Breast epithelium (tissue), 4 donors: ENCODE measurements at places on chromosomes 7 and 10.

GRCh38 chr10:114708717-114709335, 50.8 kb upstream of the ABLIM1 start:
- DNase-seq = no peak

DNA sequence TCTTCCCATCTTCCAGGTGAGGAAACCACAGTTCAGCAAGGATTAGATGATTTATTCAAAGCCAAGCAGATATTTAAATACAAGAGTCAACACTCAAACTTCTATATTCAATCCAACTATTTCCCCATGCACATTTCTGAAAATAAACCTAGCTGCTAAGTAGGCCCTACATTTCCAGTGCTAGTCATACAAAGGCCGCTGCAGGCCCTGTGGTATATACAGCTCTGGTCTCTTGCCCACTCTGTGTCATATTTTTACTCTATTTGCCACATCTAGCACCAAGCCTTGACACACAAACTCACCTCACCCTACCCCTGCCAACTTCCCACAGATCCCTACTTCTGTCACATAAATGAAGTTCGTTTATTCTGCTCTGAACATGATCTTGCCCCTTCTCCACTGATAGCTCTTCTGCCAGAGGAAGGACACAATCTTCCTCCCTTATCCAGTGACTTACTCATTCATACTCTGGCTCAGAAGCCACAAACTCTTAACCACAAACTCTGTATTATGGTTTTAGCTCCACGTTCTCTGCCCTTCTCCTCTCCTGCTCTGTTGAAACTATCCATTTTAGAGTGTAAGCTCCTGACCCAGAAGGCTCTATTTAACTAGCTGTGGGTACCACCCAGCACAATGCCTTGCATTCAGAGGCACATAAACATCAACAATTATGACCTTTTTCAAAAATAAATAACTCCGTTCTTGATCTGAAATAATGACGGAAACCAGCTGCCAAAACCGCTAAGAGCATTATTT, 180.7 kb downstream of the CPEB3 start:
- DNase-seq = no peak

- DNase-seq = peak; percentile 80
Observed at GRCh38 chr10:97169911-97170693, 15.7 kb downstream of the SLIT1 start.

DNA sequence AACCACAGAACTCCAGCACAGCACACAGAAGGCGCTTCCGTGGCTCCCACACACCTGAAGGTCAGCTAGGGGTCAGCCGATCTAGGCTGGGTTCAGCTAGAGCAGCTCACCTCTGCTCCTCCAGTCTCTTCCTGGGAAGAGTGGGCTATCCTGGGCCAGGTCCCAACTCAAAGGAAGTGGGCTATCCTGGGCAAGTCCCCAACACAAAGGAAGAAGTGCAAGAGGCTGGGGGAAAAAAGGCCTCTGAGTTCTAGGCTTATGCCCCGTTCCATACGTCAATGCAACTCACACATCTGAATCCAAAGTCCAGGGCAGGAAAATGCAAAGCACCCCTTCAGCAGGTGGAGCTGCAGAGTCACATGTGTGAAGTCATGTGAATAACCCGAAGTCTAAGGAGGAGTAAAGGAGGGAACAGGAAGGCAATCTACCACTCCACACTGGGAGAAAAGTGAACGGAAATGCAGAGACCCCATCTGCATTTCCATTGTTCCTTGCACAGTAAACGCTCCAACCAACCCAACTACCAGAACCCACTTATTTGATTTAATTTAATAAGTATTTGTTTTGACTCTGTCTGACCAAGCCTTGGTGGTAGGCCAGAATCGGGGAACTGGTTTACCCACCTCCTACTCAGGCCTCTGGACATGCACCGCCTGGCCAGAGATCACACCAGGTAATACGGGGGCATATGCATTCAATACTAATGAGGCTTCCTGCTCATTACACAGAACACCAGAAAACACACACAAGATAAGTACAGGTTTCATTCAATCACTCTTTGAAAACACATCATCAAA, 95.5 kb upstream of the RNF32 start:
- DNase-seq = no peak

GRCh38 chr7:159026271-159027055, 118.2 kb downstream of the VIPR2 start:
- peak; percentile 43 for DNase-seq

DNA sequence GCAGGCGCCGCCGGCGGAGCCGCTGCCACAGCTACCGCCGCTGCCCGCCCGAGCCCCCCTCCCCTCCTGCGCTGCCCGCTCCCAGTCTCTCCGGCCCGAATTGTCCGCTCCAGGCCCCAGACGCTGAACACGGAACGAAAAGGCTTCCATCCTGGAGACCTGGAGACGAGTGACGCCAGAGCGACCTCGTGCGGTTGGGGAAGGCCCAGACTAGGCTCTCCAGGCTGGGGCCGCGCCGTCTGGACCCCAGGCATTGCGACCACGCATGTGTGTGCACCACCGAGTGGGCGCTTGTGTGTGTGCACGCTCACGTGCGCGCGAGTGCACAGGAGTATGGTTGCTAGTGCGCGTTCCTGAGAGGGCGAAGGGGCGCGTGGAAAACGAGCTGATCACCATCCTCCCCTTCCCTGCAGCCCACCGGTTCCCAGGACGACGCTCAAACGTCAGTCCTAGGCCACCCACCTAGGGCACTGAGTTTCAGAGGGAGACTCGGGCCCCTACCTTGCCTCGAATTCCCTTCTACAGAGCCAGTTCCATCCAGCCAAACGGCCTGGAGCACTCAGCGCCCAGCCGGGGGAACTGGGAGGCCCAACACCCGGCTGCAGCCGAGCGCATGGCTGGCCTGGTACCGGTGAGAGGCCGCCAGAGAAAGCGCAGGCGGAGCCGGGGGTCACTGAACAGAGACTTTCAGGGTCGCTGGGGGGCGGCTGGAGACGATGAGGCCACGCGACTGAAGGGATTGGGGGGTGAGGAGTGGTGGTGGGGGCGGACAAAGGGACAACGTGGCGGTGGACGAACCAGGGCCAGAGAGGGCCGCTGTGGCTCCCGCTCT, 11.6 kb downstream of the LBX1 start:
- DNase-seq = no peak

DNA sequence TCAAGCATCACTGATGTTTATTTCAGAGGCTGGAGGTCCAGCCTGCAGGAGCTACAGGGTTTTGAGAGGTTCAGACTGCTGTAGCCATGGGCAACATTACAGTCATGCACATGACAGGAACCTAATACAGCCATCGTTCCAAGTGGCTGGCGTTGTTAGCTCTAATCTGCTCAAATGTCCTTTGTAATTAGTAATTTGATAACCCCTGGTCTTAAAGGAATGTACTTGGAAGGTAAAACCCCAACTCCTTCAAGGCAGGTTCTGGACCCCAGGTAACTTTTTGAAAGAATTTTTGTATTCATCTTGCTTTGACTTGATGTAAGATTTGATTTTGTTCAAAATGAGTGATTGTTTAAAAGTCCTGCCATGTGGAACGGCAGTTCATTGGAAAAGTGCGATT, 34.7 kb upstream of the FOXI2 start:
- no peak for DNase-seq

GRCh38 chr10:49398000-49398861, 2.3 kb upstream of the DRGX start:
- DNase-seq = no peak

GRCh38 chr10:110566472-110567200, 859 bp upstream of the SMC3 start:
- DNase-seq = no peak

GRCh38 chr10:11276449-11276990, 258.8 kb downstream of the CELF2 start:
- no peak for DNase-seq

DNA sequence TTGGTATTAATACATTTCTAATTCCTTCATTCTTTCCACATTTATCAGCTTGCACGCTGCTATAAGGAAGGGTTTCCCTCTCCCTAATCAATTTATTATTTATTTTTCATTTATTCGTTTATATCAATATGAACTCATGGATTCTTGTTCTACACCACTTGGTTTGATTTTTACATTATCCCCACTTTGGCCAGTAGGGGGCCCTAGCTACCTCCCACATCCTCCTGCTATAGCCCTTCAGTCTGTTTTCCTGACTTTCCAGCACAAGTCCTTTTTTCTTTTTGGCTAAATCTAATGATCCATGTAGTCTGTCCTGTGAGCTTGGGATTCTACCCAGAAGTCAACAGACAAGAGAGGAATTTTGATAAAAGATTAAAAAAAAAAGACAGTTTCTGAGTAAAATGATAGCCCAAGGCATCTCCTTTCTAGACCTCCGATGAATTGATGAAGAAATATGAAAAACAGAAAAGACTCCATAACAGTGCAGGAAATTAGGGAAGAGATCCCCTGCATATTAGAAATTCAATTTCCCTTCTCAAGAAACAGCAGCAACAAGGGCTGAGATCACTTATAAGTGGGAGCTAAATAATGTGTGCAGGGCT, 47.7 kb downstream of the LYZL2 start:
- no peak for DNase-seq

GRCh38 chr10:71989661-71990454, 25.7 kb downstream of the CHST3 start:
- no peak for DNase-seq

GRCh38 chr7:158432369-158433341, 155.0 kb downstream of the PTPRN2 start:
- DNase-seq = no peak

GRCh38 chr10:117860823-117861222, 185.9 kb downstream of the RAB11FIP2 start:
- no peak for DNase-seq

DNA sequence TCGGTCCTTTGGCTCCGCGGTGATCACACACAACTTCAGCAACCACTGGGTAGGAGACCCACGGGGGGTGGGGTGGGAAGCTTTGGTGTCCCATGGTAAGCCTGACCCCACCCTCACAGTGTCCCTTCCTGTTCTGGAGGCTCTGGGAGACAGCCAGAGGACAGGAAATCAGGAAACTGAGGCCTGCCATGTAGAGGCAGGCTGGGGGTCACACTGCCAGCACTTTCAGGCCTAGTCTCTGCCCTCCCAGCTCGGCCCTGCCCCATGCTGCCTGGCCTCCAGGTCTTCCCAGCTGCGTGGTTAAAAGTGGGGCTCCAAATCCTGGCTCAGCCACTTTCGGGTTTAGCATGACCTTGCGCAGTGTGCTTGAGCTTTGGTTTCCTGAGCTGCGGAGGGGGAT, 10.9 kb downstream of the AQP1 start:
- DNase-seq = peak; percentile 15
